Left cardiac atrium (tissue), 4 donors: ENCODE measurements at places on chromosomes 2 and 18. TPM values are rescaled to one million over a fixed set of nuclear protein-coding genes. Genes with fewer than 3 reads are reported as not detected.

SCN7A gene
- total RNA-seq: 10.7 TPM

KANSL3 gene
- 26.9 TPM for total RNA-seq

PDCD1 gene
- total RNA-seq: 1.2 TPM

ALPG gene
- total RNA-seq: not detected

SERPINB10 gene
- not detected for total RNA-seq

CLK1 gene
- total RNA-seq: 52.9 TPM

NOP58 gene
- 33.4 TPM for total RNA-seq

DNA sequence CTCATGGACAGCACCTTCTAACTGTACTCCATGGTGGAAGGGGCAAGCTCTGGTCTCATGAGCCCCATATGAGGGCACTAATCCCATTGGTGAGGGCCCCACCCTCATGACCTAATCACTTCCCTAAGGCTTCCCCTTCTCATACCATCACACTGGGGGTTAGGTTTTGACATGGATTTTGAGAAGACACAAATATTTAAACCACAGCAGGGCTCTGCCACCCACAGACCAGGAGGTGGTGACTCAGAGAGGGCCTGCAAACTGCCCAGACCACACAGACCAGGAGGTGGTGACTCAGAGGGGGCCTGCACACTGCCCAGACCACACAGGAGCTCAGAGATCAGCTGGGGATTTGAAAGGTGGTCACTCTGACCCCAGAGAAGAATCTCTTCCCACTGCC is 222.0 kb downstream of the KLHL29 start:
- DNase-seq: no peak

DNA sequence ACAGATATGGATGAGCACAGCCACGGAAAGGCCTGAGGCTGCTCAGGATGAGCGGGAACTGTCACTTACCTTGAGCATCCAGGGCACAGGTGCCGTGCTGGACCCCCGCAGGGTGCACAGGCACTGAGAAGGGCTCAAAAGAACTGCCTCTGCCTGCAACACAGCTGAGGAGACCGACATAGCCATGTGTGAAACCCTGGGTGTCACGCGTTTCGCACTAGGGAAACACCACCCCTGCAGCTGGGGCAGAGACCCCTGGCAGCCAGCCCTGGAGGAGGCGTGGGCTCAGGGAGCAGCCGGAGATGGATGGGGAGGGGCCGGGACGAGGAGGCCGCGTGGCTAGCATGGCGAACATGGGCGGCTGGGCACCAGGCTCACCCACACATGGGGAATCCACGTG is 228.9 kb downstream of the EIPR1 start:
- no peak for DNase-seq

GRCh38 chr18:31610286-31611205 is 18.9 kb downstream of the TTR start:
- no peak for DNase-seq

- no peak for DNase-seq
These were observed 14.2 kb upstream of the LIPG start for GRCh38 chr18:49547701-49548100.

- DNase-seq: no peak
These were observed 42.5 kb upstream of the IL1R2 start for GRCh38 chr2:101949304-101949703.

GRCh38 chr2:97911206-97911921 is 84.4 kb downstream of the TMEM131 start:
- no peak for DNase-seq

- peak; percentile 43 for DNase-seq
These were observed 57.8 kb upstream of the RGPD5 start for GRCh38 chr2:109736177-109736827.

- no peak for DNase-seq
These were observed 314.8 kb downstream of the MBD2 start for GRCh38 chr18:53909668-53910067.

GRCh38 chr2:238154570-238154969 is 4.2 kb upstream of the ERFE start:
- DNase-seq: no peak

DNA sequence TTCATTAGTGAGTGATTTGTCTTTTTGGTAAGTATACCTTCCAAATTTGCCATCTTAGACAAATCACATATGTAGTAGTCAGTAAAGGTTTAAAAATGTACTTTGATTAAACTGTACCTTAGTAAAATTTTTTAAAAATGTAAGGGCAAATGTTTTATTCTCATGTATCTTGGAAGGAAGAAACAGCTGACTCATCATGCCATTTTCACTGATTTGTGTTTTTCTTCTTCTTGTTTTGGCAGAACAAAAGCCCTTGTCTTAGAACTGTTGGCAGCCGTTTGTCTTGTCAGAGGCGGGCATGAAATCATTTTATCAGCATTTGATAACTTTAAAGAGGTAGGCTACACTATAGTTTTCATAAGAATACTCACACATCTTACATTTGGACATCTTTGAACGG is 136.5 kb downstream of the PRPF40A start:
- DNase-seq: no peak

DNA sequence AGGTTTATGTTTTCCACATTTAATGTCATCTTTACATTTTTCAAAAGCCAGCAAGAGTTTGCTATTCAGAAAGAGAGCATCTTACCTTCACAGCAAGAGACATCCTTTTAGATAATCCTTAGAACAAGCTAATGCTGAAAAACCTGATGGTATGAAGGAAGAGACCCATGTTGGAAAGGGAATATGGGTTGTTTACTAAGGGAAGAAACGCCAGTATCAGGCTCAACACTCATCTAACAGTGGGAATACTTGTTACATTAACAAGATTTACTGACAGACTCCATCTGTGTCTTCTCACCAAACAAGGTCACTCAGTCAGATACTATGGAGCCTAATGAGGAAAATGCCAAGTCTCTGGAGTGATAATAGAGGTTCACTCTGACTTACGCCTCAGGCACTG is 1474.1 kb upstream of the SLC39A10 start:
- no peak for DNase-seq

DNA sequence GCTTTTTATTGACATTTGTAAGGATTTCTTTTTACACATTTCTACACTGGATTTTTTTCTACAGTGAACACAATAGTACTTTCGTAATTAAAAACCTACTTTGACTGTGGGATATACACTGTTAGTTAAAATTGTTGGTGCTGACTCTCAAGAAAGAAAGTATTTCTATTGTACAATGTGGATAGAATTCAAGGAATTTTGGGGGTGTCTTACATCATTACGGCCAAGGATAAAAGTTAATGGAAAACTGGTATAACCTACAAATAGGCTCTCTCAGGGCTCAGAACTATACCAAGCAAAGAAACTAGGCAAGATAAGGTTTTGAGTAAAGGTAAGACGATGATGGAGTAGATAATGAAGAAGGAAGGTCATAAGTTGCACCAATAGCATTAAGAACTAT is 198.4 kb upstream of the PARD3B start:
- no peak for DNase-seq

- DNase-seq: no peak
These were observed 18.8 kb downstream of the NCOA1 start for GRCh38 chr2:24509840-24510239.

DNA sequence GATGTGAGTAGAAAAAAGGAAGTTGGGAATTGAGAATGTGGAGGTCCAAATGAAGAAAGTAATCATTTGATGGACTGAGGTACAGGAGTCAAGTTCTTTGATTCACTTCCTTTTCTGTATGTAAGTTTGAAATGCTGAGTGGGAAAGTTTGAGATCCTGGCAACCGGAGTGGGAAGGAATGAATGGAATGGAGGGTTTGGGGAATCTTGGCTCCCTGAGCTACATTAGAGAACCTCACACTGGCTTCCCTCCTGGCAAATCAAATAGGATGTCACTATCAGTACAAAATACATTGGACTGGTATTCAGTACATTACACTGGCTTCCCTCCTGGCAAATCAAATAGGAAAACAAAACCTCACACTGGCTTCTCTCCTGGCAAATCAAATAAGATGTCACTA is 9.8 kb upstream of the RNF138 start:
- no peak for DNase-seq

GRCh38 chr2:237892478-237892877 is 33.1 kb downstream of the RAMP1 start:
- no peak for DNase-seq

DNA sequence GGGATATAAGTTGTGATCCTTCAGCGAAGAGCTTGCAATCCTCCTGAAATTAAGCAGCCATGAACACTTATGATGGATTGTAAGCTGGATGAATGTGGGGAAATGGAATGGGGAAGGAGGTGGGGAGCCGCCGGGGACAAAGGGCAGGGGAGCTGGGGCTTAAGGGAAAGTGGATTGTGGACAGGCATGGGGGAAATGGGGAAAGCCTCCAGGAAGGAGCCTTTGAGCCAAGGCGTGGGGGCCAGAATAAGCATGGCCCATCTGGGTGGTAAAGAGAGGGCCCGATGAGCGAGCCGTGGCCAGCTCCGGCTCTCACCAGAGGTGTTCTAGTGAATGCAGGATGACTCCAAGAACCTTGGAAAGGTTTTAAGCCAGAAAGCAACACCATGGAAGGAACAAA is 124.0 kb downstream of the SMAD7 start:
- DNase-seq: peak; percentile 7

DNA sequence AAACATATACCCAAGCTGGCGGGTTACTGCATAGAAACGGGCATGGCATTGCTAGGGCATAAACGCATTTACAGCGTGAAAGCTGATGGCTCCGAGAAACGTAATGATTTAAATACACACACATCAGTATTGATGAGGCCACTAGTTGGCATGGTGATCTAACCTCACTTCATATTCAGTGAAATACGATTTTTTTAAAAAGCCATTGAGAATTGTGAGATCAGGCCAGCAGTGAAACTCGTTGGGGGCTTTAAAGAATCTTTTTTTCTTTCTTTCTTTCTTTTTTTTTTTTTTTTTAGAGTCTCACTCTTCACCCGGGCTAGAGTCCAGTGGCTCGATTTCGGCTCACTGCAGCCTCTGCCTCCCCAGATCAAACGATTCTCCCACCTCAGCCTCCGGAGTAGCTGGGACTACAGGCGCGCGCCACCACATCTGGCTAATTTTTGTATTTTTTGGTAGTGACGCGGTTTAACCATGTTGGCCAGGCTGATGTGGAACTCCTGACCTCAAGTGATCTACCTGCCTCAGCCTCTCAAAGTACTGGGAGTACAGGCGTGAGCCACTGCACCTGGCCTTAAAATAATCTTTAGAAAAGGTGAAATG is 2.4 kb upstream of the SMAD7 start:
- DNase-seq: no peak

DNA sequence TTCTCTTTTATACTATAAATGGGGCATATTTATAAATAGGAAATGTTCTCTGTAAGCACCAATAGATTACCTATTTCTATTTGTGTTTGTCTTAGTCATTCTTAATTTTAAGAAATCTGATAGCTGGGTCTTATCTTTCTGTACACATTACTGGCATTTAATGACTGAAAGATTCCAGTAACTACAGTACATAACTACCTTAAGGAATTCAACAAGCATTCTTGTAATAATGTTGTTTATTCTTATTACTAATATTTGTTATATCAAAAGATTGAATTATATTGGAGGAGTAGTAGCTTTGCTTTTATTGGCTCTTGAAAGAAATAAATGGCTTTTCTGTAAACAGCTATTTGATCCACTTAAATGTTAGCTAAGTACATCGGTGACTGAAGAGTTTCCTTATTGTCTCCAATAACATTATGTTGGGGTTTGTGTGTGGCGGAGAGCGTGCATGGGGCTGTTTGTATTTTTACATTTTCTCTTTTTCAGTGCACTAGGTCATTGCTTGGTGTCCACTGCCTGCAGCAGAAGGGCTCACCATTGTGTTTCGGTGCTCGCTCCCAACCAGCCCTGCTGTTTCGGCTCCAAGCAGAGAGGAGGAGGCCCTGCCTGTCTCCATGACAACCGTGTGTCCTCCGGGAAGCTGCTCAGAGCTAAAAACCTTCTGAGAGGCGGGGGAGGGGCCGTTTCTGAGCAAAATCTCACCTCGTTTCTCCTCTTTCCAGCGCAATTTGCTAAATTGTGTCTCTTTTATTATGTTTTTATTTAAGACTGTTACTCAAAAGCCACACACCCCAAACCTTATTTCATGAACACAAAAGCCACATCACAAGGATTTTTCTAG is 112.5 kb upstream of the SLC38A11 start:
- peak; percentile 46 for DNase-seq

- DNase-seq: no peak
These were observed 44.2 kb upstream of the MFF start for GRCh38 chr2:227280895-227281294.

DNA sequence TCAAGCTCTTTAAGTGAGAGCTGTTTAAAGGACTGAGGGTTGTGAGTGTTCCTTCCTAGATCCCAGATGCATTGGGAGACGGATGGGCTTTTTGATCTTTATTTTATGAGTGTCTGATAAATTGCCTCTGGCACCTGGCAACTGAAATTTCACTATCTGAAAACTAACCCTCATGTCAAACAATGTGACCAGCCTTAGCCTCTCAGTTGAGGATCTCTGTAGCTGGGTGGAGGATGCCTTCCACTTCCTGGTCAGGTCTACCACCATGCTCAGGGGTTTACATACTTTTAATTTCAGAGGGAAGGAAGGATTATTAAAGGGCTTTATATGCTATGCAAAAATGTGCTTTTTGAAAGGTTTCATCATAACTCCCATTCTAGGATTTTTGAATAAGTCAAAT is 70.5 kb upstream of the NT5C1B start:
- no peak for DNase-seq

GRCh38 chr2:42071791-42072190 is 24.0 kb downstream of the PKDCC start:
- DNase-seq: no peak
